ENCODE measurements at places on chromosomes 5 and 9.

GRCh38 chr5:105573575-105573974 is 2011.0 kb upstream of the NUDT12 start:
- DNase-seq = peak; percentile 18

DNA sequence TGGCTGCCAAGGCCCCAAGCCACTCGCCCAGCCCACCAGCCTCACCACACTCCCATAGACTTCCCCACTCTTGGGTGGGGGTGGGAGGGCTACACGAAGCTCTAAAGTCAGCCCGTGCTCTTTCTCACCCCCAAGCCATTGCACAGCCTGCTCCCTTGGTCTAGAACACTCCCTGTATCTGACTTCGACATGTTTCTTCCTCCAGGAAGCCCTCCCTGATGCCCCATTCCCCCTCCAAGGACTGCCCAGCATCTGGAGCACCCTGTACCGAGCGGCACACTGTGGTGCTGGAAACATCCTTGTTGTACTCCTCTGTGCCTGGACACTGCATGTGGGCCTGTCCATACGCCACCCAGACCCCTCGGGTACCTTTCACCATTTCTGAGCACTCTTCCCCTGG is 49.4 kb upstream of the KCNMB1 start:
- DNase-seq = no peak

GRCh38 chr5:170339780-170340167 is 42.2 kb upstream of the LCP2 start:
- DNase-seq = no peak

DNA sequence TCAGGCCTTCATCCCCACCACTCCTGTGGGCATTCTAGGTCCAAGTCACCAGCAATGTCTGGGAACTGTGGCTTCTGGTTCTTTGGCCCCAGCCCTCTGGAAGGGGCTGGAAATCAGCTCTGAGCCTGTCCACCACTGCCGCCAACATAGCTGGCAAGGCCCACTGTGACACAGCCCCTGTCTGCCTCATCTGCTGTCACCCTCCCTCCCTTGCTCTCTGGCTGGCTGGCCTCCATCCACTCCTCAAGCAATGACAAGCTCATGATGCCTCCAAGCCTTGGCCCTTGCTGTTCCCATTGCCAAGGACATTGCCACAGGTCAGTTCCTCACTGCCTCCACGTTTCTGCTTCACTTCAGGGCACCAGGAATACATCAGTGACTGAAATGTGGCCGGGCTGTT is 93.7 kb downstream of the LHX2 start:
- DNase-seq = no peak

Measured in fibroblast of upper back skin (primary cell).